Muscle of arm (tissue), 14 donors: ENCODE measurements at places on chromosomes 2 and 18. TPM values are rescaled to one million over a fixed set of nuclear protein-coding genes. Genes with fewer than 3 reads are reported as not detected.

DNA sequence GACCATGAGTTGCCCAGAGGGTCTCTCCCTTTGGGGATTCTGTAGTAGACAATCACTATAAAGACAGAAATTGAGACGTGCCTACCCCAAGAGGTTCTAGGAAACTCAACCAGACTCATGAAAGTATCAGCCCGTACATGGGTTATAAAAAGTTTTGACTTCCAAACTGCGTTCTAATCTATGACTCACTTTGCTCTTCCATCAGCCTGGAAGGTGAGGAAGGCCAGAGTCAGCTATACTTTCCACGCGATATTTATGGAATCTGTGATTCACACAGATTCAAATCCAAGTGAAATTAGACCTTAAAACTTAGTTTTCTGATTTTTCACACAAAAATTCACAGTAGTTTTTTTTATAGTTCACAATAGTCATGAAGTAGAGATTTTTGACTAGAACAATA, 7.7 kb upstream of the LYPD1 start:
- no peak for DNase-seq

GRCh38 chr2:173223871-173224270, 130.8 kb upstream of the CDCA7 start:
- no peak for DNase-seq

DNA sequence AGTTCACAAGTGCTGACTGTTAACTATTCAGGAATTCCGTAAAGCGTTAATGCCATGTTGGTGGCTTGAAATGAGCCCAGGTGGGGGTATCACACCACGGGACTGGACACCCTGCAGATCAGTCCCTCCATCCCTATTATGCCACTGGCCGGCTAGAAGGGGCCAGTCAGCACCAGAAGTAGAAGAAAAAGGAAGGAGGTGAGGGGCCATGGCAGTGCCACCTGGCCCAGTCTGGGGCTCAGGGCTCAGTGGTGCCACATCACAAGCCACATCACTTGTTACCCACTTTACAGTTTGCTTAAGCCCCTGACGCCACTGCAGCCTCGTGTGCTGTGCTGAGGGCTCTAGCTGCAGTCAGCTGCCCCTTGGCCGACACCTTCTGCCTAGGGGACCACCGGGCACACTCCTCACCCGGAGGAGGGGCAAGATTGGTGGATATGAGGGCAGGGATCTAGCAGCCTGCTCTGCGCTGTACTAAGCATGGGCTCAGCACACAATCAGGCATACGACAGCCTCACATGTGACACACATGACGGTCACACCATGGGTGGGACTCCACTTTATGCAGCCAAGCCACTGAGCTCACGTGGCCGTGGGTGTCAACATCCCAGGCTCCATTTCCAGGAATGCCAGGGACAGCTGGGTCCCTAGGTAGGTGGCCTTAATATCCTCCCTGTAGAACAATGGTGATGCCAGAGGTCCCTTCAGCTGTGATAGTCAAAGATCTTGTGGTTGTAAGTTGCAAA, 3.6 kb downstream of the LIMS2 start:
- no peak for DNase-seq

- DNase-seq: no peak
Measured at GRCh38 chr2:26975656-26976055, 5.2 kb downstream of the MAPRE3 start.

DNA sequence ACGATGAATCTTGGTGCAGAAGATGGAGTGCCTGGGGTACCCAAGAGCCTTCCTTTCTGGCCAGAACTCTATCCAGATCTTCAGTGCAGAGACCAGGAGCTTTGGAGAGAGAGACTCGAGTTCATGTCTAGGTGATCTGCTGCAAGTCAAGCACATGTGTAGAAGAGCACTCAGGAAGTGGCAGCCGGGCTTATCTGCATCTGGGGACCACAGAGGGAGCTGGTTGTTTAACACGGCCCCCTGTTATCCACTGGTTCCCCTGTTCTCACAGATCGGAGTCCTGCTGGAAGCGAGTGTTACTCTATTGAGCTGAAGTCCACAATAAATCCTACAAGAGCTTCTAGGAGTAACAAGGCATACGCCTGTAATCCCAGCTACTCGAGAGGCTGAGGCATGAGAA, 128.3 kb downstream of the ACOXL start:
- DNase-seq: no peak

- no peak for DNase-seq
Measured at GRCh38 chr2:204335451-204336058, 209.7 kb upstream of the PARD3B start.

GRCh38 chr2:99933894-99934650, 208.3 kb downstream of the AFF3 start:
- no peak for DNase-seq

DNA sequence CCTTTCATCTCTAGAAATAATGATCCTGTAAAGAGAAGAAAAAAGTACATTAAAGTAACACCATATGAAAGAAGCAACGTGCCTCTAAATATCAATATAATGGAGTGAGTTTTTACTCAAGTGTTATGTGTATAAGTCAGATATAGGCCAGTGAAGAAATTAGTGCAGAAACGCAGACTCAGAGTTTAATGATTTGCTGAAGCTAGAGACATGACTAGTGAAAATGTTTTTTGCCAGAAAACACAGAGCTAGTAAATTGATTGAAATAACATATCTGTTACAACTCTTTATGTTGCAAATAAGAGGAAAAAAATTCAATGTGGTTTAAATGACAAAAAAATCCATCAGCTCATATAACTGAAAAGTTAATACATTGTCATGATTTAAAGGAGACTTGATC, 217.2 kb upstream of the NXPH2 start:
- DNase-seq: no peak

- no peak for DNase-seq
Measured at GRCh38 chr2:132255714-132256113, 94.0 kb upstream of the ANKRD30BL start.

- DNase-seq: no peak
Measured at GRCh38 chr2:65586516-65586915, 154.1 kb upstream of the SPRED2 start.

DNA sequence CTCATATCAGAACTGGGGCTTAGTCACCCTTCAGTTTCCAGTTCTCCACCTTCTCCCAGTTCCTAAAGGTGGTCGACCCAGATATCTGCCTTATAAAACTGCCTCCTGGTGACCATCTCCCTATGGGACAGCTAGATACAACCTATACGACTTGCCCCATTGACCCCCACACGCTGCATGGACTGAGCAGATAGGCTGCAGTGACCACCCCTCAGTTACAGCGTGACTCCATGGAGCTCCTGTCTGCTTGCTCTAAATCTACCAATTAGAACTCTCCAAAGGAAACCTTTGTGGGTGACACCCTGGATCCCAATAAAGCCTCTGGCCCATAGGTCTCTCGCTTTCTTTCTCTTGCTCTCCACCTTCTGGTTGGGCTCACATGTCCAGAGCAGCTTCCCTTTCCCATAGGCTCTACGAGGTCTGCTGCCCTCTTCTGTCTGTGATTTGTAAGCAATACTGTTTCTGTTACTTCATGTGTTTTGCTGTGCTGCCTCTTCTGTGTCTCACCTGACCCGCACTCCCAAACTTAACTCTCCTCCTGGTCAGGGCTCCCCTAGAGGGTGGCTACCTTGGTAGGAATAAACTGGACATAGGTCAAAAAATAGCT, 971.3 kb upstream of the FAM98A start:
- no peak for DNase-seq

DNA sequence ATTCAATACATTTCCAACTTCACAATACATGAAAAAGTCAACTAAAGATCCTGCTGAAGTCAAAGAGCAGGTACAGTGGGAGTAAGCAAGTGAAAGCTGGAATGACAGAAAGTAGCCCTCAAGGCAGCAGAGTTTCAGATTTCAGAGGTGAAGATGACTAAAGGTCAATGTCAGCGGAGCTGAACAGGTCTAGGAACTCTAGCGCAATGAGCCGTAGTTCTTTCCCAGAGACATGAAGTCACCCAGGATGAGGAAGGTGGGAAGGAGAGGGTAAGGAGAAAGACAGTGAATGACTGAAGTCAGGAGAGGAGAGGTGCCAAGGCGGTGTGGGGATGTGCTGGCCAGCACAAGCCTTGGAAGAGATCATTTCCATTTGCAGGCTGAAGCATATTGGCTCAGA, 28.1 kb downstream of the PTPN2 start:
- DNase-seq: no peak

DNA sequence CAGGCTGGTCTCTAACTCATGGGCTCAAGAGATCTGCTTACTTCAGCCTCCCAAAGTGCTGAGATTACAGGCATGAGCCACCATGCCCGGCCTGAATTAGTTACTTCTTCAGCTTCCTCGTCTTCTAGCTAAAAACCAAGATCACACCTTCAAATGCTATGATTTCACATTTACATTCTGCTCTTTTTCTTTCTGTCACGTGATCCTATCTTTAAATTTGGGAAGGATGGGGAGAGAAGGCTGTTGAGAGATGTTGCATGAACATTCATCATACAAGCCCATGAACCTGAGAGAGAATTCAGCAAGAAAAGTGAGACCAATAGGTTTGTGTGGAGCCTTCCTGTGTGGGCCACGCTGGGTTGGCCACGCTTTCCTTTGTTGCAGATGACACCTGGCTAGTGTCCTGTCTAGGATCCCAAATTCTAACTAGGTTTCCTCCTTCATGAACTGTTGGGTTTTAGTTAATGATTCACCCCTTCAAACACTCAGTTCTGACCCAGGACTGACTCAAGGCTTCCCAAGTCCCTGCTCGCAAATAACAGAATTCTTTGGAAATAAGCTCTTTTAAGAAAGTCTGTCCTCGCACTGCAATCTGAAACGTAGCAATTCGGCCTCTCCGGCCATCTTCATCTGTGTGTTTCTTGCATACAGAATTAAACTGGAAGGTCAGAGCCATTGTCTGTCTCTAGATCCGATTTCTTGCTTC, 57.3 kb upstream of the CREB1 start:
- no peak for DNase-seq

DNA sequence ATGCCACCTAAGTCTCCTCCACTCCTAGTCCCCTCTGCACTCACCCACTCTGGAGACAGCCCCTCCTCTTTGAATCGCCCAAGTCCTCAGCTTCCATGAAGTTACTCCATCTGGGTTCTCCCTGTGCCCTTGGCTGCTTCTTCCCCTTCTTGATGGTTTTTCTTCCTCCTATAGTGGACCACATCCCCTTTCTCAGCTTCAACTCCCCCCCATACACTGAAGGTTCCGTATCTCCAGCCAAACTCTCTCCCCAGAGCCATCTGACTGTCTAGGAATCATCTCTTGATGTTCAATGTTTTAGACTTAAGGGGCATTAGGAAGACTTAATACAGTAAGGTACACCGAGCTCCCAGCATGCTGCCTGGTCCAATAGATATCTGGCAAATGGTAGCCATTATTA, 39.6 kb downstream of the EMX1 start:
- no peak for DNase-seq

DNA sequence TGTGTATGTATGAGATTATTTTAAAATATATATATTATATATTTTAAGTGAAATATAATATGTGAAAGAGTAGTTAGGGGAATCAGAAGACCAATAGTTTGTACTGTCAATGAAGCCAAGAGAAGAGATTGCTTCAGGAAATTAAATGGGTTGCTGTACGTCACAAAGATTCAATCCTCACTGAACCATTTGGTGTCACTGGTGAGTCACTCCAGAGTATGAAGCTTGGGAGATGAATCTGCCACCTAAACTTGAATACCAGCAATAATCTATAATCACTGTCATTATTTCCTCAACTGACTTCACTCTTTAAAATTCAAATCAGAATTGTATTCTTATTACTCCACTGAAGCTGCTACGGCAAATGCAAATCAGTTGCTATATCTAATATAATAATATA, 41.9 kb upstream of the SCN9A start:
- peak; percentile 24 for DNase-seq

DNA sequence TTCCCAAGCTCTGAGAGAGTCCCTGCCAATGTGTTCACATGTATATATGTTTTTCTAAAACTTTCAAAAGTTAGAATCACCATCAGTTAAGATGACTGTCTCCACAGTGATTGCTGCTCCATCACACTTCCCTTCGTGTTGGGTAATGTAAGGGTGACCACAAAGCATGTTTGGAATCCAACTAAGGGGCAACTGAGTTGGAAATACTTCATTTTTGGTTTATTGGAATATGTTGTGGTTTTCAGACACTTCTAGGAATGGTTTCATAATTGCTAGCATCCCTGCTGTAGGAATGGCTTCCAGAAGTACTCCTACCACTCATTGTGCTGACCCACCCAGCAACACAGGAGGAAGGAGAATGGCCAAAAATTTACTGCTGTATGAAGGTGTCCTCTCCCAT, 212.5 kb upstream of the GULP1 start:
- no peak for DNase-seq

GRCh38 chr2:104834431-104835153, 19.3 kb upstream of the POU3F3 start:
- no peak for DNase-seq

GRCh38 chr2:112782234-112782799, 2.0 kb downstream of the IL1A start:
- DNase-seq: no peak

- DNase-seq: no peak
Measured at GRCh38 chr2:11925295-11926066, 179.0 kb downstream of the LPIN1 start.

GRCh38 chr18:63265326-63265725, 54.2 kb downstream of the BCL2 start:
- no peak for DNase-seq

GRCh38 chr18:50644807-50645206, 84.9 kb downstream of the MAPK4 start:
- DNase-seq: no peak

DNA sequence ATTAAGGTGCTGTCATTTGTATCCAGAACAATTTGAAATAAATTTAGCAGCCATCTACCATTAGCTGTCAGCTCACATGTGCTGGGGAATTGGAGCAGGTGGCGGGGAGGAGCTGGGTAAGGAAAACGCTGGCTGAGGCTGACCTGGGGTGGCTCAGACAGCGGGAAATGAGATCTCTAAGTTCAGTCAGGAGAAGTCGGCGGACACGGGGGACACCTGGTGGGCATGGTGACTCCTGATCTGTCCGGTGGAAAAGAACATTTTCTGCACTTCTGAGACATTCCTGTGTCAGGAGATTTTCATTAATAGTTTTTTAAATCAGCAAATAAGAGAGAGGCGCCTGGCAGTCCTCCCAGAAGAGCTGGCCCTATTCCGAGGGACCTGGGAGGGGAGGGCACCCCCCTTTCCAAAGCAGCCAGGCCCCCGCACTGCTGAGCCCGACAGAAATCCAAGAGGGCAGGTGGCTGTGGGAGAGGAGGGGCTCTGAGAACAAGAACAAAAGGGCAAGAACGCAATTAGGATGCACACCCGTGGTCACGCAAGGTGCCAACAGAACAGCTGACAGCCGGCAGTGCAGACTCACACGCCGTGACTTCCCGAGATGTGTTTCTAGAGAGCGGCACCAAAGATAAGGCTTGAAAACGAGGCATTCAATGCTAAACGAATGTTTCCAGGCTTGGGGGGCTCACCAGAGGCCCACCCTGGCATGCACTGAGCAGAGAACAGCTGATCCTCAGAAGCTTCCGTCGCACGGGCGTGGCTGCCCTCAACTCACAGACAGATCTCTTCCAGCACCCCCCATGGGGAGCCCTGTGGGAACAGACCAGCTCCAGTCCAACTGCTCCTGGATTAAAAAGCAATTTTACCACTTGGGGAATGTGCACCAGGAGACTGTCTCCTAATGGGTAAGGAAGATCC, 26.4 kb downstream of the SLC66A2 start:
- DNase-seq: no peak

GRCh38 chr18:10530852-10531251, 5.0 kb downstream of the NAPG start:
- no peak for DNase-seq

The DUSP19 gene
- polyA plus RNA-seq: not detected

The DPP4 gene
- 13.5 TPM for polyA plus RNA-seq

The GPR155 gene
- 7.1 TPM for polyA plus RNA-seq

The IKZF2 gene
- 5.4 TPM for polyA plus RNA-seq

The XIRP2 gene
- polyA plus RNA-seq: 51.4 TPM

The QPCT gene
- 9.5 TPM for polyA plus RNA-seq

The STARD6 gene
- not detected for polyA plus RNA-seq

The PLGLB1 gene
- polyA plus RNA-seq: 9.3 TPM

The SERPINB5 gene
- polyA plus RNA-seq: not detected
